ENCODE measurements at places on chromosomes 6 and 20.

DNA sequence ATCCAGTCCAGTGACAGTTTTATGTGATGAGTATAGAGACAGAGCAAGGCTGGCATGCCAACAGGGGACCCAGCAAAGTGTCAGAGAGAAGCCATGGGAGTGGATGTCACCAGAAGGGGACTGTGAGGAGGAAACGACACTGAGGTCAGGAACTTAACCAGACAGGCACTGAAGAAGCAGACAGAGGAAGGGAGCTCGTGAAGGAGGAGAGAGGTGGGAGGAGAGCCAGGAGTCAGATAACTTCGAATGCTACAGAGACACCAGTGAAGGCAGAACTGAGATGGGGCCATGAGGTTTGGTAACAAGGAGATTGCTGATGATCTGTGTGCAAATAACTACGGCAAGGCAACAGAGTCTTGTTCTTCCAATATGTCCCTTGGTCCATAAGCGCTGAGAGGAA is 211.1 kb upstream of the FOXA2 start:
- DNase-seq, result no peak

DNA sequence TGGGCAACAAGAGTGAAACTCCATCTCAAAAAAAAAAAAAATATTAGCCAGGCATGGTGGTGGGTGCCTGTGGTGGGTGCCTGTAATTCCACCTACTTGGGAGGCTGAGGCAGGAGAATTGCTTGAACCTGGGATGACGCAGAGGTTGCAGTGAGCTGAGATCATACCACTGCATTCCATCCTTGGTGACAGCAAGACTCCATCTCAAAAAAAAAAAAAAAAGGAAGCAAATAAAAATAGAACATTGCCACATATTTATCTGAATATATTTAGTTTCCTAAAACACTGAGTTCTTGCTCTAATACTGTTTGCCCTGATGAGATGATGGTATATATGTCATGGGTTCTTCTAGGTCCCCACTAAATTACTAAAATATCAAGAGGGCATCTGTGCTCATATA is 28.4 kb downstream of the CASP8AP2 start:
- DNase-seq, result no peak

DNA sequence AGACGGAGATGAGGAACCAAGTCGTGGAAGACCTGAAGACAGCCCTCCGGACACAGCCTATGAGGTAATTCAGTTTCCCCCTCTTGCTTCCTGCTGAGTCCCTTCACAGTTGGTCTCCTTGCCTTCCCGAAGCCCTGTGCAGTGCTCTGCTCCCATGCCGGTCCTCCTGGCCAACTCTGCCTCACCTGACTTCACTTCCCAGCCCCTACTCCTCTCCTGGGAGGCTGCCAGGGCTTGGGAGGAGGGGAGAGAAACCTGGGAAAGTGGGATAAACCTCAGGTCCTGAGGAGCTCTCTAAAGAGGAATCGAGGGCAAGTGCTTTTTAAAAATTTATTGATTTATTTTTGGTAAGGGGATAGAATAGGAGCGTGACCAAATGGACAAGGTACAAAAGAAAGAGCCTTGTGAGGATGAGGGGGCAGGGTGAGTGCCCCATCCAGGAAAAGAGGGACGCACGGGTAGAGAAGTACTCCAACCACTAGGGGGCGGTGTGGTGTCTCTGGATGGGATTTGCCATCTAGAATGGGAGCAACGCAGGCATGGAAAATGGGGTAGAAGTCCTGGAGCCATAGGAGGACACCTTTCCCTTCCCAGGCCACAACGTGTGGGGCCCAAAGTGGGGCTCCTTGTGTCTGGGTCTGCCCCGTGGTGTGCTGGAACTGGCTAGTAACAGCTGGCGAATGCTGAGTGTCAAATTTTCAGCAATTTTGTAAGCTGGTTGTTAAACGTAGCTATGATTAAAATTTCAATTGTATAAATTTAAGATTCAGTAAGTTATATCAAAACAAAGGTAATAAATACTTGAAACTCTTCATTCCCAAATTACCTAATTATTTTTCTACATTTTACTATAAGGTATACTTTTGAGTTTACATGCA is 69.0 kb downstream of the MOCS1 start:
- DNase-seq, result no peak

DNA sequence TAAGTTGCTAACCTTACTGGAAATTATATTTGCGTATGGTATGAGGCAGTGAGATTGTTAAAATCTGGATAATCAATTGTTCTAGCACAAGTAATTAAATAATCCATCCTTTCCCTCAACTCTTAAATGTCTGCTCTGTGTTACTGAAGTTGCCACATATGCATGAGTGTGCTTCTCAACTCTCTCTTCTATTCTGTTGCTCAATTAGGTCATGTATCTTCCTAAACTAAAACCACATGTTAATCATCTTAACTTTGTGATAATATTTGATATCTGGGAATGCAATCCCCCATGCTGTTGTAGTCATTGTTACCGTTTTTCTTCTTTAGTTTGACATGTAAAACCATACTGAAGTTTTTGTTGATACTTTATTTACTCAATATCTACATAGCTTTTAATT is 63.5 kb upstream of the STMND1 start:
- no peak for DNase-seq

GRCh38 chr20:64156886-64157875 is 7.1 kb upstream of the MYT1 start:
- DNase-seq, result no peak

GRCh38 chr6:80245043-80245442 is 138.6 kb downstream of the BCKDHB start:
- DNase-seq, result no peak

DNA sequence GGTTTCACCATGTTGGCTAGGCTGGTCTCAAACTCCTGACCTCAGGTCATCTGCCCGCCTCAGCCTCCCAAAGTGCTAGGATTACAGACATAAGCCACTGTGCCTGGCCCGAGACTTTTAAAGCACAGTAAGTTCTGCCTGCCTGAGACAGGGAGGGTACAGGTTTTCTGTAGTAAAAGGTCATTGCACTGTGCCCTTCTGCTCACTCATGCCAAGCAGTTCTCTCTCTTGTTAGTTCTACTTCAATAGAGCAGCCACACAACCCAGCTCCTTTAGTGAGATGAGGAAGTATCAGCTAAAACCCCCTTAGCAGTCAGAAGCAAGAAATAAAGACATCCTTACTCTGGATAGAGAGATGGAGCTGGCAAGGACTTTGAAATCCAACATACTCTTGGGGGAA is 52.4 kb upstream of the ARMH2 start:
- no peak for DNase-seq

DNA sequence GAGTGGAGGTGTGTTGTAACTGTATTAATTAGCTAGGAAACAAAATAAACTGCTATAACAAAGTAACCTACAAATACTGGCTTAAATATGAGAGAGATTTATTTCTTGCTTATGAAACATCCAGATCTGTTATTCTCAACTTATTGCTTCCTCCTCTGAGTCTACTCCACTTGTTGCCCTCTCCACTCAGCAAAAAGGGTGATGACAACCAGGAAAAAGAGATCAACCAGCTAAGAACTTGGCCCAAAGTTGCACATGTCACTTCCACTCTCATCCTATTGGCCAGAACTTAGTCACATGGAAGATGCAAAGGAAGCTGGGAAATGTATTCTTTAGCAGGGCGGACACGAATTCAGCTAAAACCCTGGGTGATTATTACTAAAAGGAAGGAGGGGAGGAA is 5.2 kb upstream of the TP53RK start:
- peak; percentile 20 for DNase-seq

GRCh38 chr6:45454008-45454911 is 76.5 kb upstream of the SUPT3H start:
- DNase-seq, result no peak

DNA sequence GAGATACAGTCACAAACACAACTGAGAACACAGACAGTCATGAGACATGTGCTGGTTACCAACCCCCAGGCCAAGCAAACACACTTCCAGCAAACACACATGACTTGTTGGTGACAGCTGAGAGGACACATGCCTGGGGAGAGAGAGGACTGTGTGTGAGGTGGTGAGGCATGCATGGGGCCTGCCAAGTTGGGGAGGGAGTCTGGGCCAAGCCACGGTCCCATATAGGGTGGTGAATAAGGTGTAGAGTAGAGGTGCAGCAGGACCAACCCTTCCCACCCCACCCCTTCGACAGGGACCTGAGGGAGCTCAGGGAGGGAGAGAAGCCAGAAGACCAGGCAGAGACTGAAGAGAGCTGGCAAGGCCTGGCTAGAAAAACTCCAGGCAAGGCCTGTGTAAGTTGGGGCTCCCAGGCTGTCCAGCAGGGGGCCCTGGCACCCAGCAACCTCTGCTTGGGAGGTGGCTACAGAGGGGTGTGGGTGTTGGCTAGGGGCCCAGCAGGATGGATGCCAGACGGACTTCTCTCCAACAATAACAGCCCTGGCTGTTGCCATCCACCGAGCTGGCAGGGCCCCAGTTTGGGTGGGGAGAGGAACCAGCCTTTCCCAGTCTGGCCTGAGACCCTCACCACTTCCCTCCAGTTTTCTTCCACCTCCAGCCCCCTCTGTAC is 2.0 kb upstream of the SLC29A1 start:
- DNase-seq, result peak; percentile 46

GRCh38 chr20:3583765-3584164 is 79.4 kb downstream of the GFRA4 start:
- no peak for DNase-seq

DNA sequence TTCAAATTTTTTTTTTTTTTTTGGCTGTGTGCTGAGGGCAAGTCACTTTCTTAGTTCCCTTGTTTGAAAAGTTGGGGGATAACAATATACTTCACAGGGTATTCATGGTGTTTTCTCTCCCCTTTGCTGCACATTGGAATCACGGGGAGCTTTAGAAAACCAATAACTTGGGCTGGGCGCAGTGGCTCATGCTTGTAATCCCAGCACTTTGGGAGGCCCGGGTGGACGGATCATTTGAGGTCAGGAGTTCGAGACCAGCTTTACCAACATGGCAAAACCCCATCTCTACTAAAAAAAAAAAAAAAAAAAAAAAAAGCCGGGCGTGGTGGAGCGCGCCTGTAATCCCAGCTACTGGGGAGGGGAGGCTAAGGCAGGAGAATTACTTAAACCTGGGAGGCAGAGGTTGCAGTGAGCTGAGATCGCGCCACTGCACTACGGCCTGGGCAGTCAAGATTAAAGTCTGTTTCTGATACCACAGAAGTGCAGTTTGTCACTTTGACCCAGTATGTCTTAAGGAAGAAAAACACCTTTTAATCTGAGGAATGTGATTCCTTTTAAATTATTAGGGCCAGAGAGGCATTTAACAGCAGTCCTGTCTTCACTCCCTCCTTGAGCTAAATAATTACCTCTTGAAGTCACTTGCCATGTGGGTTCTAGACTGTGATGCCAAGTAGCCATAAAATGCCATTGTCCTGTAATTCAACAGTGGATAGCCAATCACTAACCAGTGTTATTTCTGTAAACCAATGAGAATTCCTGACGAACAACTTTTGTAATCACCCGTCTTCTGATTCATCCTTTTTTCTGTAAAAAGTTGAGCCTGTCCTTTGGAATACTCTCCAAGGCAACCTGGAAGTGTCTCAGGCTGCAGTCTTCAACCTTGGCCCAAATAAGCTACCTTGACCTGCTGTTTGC is 16.1 kb downstream of the SRSF3 start:
- DNase-seq, result no peak

DNA sequence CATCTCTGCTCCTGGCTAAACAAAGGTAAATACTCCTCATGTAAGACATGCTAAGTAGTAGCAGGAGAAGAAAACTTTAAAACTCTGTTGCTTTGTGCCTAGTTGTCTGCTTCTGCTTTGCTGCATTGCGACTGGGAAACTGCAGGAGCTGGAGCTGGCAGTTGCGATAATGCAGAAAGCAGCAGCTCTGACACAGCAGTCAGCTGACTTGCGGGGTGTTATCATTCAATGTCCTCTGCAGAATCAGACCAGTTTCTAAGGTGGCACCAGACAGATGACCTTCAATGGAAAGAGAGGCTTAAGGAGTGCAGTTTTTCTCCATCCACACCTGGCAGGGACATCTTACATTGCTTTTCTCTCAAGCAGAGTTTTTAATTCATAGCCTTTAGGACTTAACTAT is 69.9 kb upstream of the SOX4 start:
- no peak for DNase-seq

GRCh38 chr6:149913540-149914240 is 9.2 kb downstream of the RAET1G start:
- no peak for DNase-seq

- no peak for DNase-seq
These were observed 30.5 kb upstream of the RHAG start for GRCh38 chr6:49666930-49667757.

DNA sequence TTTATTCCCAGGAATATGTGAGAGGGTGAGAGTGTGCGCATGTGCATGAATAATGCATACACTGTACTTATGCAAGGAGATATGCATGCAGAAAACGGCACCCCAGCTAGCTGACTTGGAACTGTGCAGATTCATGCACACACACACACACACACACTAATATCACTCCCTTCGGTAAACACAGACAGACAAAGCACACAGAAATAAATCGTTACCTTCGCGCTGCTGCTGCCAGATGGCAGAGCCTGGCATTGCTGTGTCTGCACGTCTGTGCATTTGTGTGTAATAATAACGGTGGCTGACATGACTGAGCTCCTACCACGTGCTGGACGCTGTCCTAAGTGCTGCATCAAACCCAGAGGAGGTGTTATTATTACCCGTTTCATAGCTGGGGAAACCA is 36.8 kb downstream of the PREX1 start:
- peak; percentile 78 for DNase-seq

GRCh38 chr6:87908978-87909811 is 138.4 kb upstream of the SPACA1 start:
- no peak for DNase-seq

- no peak for DNase-seq
These were observed 327.2 kb upstream of the CITED2 start for GRCh38 chr6:139701695-139702094.

- DNase-seq, result no peak
These were observed 55.9 kb downstream of the PPP1R3G start for GRCh38 chr6:5141046-5141445.

DNA sequence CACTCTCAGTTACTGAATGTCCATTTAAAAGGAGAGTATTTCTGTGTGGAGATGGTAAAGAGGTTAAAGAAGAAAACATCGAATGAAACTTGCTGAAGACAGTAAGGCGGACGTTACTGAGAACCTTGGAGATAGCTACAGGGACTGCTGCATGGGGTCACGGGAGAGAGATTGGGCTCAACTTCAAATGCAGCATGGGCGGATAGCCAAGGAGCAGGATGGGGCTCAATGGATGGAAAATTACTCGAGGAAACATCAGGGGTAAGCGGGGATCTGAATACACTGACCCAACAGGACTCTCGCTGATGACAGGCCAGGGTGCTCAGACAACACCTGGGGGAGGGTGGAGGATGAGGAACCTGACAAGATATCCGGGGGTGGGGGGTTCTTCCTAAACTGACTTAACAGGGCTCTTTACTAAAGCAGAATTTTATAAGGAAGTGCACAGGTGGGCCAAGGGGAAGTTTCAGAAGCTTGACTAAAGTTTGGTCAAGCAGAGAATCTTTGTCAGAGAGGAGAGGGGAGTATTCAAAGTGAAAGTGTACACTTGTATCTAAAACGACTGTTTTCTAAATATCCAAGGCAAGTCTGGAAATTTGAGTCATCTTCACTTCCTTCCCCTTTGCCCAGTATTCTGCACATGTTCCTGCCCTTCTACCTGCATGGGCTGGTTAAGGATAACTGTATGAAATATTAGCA is 22.8 kb downstream of the ECT2L start:
- no peak for DNase-seq

GRCh38 chr20:36441416-36441815 is 99.9 kb upstream of the MYL9 start:
- no peak for DNase-seq

GRCh38 chr20:45136911-45137310 is 12.6 kb upstream of the WFDC12 start:
- no peak for DNase-seq

GRCh38 chr6:140346428-140346827 is 972.0 kb upstream of the CITED2 start:
- DNase-seq, result no peak

All from NCI-H2107 (cell line).